ENCODE measurements at places on chromosomes 2 and 18. TPM values are rescaled to one million over a fixed set of nuclear protein-coding genes. Genes with fewer than 3 reads are reported as not detected.

MOGAT1 gene
- polyA plus RNA-seq = not detected

PARD6G gene
- not detected for polyA plus RNA-seq

KCNS3 gene
- polyA plus RNA-seq = not detected

CHCHD5 gene
- polyA plus RNA-seq = 56.2 TPM

CPO gene
- not detected for polyA plus RNA-seq

MAPRE3 gene
- 3.5 TPM for polyA plus RNA-seq

PER2 gene
- polyA plus RNA-seq = 1.6 TPM

RMC1 gene
- polyA plus RNA-seq = 21.9 TPM

FSHR gene
- polyA plus RNA-seq = not detected

CCDC74B gene
- not detected for polyA plus RNA-seq

SULT1C4 gene
- not detected for polyA plus RNA-seq

TLX2 gene
- not detected for polyA plus RNA-seq

C1D gene
- polyA plus RNA-seq = 14.9 TPM

ABCG5 gene
- not detected for polyA plus RNA-seq
